ENCODE measurements at places on chromosomes 16 and 17.

DNA sequence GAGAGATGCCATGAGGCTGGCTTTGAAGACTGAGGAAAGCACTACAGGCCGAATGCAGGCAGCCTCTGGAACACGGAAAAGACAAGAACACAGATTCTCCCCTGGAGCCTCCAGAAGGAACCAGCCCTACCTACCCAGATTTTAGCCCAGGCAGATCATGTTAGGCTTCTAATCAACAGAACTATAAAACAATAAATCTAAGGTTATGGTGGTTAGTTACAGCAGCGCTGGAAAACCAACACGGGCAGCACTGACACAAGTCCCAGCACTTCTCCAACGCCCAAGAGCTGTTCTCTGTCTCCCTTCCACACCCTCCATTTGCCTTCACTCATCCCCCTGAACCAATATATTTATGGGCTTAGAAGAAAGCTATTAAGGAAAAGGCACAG, 7.5 kb downstream of the ANKRD11 start:
- no peak for DNase-seq

GRCh38 chr16:57800200-57801097, 1.8 kb downstream of the KIFC3 start:
- no peak for DNase-seq

GRCh38 chr16:81004646-81005353, 1.9 kb downstream of the CMC2 start:
- DNase-seq, result no peak

- no peak for DNase-seq
Observed at GRCh38 chr16:80500961-80501525, 39.8 kb upstream of the DYNLRB2 start.

DNA sequence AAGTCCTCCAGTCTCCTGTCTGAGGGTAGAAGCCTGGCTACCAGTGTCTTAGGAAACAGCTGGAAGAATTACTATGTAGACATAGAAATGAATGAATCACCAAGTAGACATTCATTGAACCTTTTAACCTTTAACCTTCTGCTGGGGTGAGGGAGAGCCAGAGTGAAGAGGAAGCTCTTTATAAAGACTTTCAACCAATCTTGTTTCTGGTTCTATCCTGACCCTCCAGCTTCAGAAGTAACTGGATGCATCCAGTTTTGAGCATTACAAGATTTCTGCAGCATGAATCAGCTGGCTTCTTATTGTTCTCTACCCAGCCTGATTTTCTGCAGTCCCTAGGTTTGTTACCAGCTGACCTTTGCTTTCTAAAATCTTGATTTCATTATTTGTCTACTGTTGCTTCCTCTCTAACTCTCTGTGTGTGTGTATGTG, 8.5 kb downstream of the TEKT1 start:
- no peak for DNase-seq

DNA sequence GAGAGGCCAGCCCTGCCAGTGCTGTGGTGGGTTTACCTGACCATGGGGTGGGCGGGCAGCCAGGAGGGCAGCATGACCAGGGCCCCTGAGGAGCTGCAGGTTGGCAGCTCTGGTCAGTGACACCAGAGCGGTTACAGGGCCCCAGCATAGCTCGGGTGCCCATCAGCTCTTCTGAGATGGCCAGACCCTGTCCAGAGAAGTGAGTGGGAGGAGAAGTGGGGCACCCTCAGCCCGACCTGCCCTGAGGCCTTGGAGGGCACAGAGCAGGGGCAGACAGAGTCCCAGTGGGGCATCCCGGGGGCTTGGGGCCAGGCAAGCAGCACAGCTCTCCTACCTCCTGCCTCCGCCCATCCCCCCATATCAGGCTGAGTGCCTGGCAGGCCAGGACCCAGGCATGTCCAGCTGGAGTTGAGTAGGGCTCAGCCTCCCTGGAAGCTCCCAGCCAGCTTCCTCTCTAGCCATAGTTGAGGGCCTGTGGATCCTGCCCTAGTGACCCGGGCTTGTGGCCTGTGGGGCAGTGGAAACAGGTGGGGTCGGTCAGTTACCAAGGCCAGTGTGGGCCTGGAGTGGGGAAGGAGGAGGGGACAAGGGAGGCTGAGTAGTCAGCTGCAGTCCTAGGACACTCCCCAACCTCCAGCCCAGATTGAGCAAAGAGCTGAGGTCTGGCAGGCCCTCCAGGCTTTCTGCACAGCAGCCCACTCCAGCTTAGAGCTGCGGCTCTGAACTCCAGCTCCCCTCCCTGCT, 83.5 kb downstream of the AMFR start:
- no peak for DNase-seq

GRCh38 chr17:49053171-49053829, 56.1 kb downstream of the IGF2BP1 start:
- DNase-seq, result no peak

DNA sequence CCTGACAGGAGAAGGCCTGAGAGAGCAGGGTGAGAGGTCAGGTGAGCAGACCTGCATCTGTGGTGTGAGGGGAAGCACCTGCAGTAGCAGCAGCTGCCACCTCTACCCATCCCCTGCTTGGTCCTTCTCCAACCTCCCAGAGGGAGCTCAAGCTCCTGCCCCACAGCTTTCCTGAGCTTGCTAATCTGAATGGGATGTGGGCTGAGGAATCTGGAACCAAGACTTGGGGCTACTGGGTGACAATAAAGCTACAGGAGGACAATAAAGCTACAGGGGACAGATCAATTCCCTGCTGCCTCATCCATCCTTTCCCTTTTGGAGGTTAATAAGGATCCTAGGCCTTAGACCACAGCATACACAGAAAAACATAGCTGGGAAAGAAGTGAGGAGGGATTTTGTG, 4.9 kb upstream of the TBX4 start:
- no peak for DNase-seq

GRCh38 chr16:68786685-68787418, 49.8 kb downstream of the CDH1 start:
- no peak for DNase-seq

DNA sequence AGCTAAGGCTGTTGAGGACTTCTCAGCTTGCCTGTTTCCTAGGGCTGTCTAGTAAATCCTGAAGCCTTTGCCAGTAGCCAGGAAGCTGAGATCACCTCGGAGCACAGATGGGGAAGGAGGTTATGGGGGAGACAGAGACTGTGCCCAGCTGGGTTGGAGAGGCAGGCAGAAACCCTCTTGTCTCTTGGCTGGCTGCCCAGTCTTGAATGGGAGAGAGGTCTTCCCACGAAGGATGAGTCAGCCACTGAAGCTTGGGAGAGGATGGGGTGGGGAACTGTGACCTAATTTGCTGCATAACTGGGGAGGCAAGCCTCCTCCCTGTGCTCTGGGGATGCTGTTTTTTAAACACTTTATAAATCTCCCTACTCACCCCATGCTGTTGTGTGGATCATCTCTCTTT, 69.8 kb downstream of the SHISA9 start:
- DNase-seq, result no peak

GRCh38 chr16:48353565-48354163, 31.5 kb downstream of the SIAH1 start:
- no peak for DNase-seq

DNA sequence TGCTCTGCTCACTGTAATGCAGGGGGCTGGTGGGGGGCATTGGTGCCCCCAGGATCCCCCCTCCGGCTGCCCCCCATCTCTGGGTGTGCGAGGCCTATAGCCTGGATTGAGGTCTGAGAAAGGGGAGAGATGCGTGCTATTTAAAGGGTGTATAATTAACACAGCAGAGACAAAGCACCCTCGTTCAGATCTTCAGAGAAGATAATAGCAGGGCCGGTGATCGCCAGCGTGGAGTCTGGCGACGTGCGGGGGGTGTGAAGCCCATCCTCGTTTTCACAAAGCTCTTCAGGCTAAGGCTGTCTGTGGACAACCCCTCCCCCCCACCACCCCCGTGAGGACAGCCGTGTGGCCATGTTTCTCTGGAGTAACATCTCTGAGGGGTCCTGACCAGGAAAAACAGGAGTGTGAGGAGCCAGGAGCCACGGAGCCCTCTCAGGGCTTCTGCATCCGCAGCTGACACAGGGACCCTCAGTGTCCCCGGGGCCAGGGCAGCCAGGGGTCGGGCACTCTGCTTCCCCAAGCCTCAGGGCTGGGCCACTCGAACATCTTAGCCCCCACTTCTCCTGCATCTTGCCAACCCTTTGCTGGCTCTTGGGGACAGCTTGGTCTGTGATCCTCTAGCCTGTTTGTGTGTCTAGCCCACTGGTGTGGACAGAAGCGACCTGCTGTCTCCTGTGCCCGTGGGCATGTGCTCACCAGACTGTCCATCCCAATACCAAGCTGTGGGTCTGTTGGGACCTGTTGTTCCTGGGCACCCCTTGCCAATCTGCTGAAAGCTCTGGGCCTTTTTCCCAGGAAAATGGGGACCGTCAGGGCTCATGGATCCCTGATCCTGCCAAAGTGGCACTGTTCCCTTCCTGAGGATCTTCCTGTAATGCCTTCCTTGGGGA, 58.9 kb downstream of the BAIAP2 start:
- DNase-seq, result no peak

- no peak for DNase-seq
Observed at GRCh38 chr17:27495460-27495859, 39.2 kb downstream of the KSR1 start.

DNA sequence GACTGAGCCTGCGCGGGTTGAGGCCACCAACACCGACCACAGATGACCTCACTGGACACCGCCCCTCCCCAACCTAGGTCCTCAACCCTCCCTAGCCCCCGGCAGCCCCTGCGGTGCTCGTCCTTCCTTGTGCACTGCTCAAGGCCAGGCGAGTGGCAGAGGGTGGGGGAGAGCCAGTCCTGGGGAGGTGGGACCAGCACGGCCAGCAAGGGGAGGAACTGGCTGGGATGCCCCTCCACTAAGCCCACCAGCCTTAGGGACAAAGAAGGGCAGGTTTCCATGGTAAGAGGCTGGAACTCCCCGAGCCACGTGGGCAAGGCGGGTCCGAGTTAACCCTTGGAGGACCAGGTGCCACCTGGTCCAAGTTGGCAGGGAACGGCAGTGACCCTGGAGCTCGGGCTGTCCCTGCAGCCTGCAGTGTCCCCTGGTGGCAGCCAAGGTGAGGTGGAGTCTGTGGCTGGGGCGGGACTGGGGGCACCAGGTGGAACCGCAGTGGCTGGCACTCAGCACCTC, 9.2 kb downstream of the FSCN2 start:
- no peak for DNase-seq

GRCh38 chr17:48004983-48005382, 32.6 kb downstream of the COPZ2 start:
- DNase-seq, result no peak

DNA sequence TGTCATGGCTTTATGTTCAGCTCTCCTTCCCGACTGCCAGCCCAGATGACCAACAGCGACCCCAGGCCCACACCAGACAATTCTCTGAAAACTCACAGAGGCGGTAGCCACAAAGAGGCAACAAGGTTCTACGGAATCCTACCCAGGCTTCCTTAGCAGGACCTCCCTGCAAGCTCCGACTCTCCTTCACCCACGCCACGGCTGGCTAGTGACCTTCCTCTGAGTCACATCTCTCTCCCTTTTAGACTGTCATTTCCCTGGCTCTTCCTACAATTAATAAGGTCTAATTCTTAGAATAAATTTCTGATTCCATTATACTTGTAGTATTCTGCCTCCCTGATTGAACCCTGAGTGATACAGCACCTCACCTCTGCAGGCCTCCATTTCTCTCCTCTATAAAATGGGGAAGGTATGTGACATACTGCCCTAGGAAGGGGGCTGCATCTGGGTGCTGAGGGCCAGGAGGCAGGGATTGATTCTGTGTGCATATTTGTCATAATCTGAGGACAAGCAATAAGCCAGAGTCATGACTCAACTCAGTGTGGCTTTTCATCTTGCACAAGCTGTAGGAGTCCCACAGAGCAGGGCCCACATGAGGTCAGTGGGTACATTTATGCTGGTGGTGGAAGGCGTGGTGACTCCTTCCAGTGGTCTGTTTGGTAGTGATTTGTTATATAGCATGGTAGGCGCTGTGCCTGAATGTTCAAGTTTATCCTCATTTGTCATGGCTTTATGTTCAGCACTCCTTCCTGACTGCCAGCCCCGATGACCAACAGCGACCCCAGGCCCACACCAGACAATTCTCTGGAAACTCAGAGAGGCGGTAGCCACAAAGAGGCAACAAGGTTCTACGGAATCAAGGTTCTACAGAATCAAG, 46.2 kb downstream of the SMPD3 start:
- DNase-seq, result no peak

DNA sequence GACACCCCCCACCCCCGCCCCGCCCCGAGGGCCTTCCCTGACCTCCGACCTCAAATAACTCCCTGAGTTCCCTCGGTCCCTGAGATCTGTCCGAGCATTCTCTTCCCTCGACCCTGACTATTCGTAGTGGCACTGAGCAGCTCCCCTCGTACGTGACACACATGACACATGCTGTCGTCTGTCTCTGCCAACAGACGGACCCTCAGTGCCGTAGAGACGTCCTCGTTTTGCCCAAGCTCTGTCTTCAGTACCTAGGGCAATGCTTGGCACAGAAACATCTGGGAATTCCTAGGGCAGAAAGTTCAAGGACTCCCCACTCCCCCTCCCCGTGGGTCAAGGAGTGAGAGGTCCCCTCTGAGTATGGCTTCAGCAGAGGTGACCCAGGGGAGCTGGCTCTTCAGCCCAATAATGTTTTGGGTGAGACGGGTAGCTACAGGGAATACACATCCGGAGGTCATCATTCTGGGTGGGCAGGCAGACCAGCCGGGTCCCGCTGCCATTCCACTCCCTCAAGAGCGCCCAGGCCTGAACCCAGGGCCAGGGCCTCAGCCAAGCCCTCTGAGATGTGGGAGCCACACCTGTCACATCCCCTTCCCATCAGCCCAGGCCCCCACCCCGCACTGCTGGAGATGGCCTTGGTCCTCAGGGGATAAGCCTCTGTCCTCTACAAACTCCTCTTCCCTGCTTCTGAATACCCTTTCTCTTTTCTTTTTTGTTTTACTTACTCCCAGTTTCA, 671 bp upstream of the FADS6 start:
- no peak for DNase-seq

All from thoracic aorta (tissue), 2 donors.